ENCODE measurements at places on chromosomes 6 and 20.

- no peak for DNase-seq
Observed at GRCh38 chr6:19299129-19299528, 538.0 kb upstream of the ID4 start.

DNA sequence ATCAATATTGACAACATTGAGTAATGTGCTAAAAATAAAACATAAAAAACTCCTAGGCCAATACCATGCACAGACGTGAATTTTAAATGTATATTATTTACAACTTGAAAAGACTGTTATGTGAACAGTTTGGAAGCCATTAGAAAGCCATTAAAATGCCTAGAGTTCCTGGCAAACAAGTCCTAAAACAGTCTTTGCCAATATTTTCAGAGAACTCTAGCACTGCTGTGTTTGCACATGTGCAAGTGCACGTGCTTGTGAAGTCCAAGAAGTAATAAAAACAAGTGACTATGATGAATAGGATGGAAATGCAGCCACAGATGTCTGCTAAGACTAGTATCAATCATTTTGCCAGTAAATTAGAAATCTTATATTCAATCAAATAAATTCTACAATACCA lies 1447.6 kb downstream of the GRIK2 start:
- DNase-seq: no peak

- DNase-seq: no peak
Observed at GRCh38 chr20:18684775-18685174, 96.9 kb downstream of the DTD1 start.

- peak; percentile 26 for DNase-seq
Observed at GRCh38 chr6:154292855-154293519, 63.6 kb downstream of the IPCEF1 start.

GRCh38 chr6:142075516-142076101 lies 57.1 kb upstream of the GJE1 start:
- DNase-seq: no peak

DNA sequence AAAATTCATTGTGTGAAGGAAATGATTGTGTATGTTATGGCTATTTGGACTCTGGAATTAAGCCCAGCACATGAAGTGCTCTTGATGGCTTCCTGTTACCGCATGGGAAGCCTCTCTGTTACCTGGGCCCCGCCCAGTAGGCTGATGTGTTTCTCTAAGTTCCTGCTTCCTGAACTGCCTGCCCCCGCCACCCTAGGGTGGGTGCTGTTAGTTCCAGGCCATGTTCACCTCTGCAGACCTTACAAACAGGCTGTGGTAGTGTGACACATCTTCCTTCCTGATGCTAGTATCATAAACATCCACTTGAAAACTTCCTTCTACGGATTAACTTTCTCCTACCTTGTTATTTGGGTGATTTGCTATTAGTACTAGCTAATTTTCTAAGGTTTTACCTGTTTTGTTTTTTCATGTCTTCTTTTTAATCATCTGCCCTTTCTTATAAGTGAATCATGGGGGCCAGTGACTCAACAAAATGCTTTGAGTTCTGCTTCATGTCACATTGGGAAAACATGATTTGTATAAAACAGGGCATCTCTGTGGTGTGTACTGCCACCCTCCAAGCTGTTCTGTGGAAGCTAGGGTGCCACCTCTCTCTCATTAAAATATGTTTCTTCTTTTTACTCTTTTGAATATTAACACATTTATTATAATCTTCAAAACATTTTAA lies 40.6 kb downstream of the SH3BGRL2 start:
- DNase-seq: no peak

GRCh38 chr20:50582591-50583234 lies 72.5 kb downstream of the PTPN1 start:
- no peak for DNase-seq

All from AG04449 (cell line).